ENCODE measurements at places on chromosomes 1 and 21.

DNA sequence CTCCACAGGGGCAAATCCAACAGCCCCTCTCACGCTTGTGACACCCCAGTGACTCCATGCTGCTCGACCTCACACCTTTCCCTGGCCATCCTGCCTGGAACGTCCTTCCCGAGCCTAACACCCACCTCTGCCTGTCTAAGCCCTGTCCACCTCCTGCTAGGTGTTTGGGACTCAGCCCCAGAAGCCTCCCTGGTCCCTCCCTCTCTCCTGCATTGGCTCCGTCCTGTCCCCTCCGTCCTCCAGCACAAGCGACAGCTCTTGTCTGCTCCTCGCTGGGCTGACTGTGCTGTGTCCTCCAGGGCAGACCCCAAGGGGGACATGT is 102.0 kb upstream of the IFFO2 start:
- no peak for DNase-seq

DNA sequence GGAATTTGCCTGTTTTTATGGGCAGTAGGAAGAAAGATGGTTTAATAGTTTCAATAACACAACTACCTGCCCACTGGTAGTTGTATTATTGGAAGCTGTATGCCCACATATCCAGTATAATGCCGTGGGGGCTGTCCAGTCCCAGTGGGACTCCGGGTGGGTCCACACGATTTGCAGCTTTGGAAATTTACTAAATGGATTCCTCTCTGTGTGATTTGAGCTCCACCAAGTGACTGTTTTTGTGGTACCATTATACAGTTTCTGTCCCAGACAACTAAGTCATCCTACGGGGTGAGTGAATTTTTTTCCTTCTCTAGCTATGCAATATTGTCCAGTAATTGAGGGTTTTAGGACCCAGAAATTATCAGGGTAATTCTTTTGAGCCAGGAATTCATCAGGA is 86.8 kb downstream of the PLA2G4A start:
- no peak for DNase-seq

DNA sequence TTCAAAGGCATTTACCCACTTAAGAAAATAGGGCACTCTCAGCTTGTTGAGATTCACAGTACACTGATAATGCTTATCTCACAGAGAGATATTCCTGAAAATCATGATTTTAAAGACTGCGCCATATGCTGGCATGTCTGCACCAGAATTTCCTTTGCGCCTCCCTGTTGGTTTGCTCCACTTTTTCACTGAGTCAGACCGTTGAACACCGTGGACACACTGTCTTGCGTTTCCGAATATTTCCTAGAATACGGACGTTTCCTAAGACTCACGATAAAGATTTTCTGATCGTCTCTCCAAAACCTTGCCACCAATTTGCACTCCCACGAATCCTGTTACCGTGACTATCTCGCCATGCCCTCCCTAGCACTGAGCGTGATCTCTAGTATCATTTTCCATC is 497 bp upstream of the C1orf115 start:
- DNase-seq = no peak

- peak; percentile 51 for DNase-seq
Measured at GRCh38 chr1:77888781-77889642, 588 bp downstream of the NEXN start.

Data from epithelial cell of esophagus (primary cell).